Tongue (tissue), 3 donors: ENCODE measurements at places on chromosomes 3 and 15. TPM values are rescaled to one million over a fixed set of nuclear protein-coding genes. Genes with fewer than 3 reads are reported as not detected.

DNA sequence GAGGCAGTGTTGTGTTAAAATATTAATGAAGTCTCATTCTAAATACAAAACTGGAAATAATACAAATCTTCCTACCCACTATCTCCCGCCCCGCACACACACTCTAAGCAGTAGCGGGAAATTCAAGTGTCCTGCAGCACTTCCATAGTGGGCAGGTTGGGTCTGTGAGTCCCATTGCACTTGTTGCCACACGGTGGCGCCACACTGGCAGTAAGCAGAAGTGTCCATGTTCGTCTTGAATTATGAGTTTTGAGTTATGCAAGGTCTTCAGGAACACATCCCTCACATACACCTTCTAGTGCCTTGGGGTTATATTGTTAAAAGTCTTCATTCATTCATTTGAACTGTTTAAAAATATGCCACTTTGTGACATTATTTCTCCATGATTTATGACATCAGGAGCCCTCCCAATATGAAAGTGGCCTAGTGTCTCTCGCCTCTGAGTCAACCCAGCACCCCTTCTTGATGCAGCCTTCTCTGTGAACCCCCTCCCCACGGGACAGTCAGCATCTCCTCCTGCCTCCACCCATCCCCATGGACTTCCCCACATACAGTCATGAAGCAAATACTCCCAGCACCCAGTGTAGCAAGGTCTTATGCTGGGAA, 17.6 kb upstream of the CCDC174 start:
- peak; percentile 35 for DNase-seq

DNA sequence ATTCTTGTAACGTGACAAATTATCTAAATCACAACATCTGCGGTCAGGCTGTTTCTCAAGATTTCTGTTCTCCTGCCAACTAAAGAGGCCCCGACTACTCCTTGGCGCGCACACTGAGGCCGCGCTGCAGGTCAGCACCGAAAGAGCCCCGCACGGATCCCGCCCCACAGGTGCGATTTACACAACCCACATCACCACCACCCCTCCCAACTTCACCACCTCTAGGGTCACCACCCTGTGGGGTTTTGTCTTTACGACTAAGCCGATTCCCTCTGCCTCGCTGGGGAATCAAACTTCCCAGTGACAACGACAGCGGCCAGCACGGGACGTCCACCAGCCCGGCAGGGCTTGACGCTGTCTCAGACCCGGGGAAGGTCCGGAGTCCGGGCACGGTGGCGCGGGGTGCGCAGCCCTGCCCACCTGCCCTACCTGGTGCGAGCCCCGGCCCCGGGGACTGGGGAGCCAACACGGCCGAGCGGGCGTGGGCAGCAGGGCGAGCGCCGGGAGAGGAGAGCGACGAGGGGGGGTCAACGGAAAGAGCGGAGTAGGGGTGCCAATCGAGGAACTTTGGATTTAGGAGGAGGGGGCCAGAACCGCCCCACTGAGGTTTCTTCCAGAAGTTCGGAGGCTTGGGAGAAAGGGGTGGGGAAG, 764 bp downstream of the UACA start:
- DNase-seq: peak; percentile 63

- DNase-seq: no peak
Observed at GRCh38 chr15:86336051-86336788, 256.5 kb downstream of the AGBL1 start.

GRCh38 chr3:49610666-49611280, 56.5 kb downstream of the BSN start:
- no peak for DNase-seq

Gene C3orf70
- total RNA-seq: 6.2 TPM

Gene ZFYVE19
- 25.3 TPM for total RNA-seq
